ENCODE measurements at places on chromosomes 12 and 14.

DNA sequence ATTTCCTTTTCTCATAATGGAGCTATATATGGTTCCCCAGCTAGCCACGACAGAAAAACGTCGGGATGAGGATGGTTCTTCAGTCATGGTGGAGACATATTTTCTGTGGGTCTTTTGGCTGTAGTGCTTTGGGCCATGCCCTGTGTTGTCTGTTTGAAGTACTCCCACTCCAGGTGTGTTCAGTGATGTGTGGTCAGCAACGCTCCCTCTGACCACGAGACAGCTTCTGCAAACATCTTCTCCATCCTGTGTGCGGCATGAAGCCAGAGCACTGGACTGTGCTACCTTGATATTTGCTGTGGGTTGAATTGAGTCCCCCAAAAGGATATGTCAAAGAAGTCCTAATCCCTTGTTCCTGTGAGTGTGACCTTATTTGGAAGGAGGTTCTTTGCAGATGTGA is 931.2 kb downstream of the NRXN3 start:
- DNase-seq, result no peak

DNA sequence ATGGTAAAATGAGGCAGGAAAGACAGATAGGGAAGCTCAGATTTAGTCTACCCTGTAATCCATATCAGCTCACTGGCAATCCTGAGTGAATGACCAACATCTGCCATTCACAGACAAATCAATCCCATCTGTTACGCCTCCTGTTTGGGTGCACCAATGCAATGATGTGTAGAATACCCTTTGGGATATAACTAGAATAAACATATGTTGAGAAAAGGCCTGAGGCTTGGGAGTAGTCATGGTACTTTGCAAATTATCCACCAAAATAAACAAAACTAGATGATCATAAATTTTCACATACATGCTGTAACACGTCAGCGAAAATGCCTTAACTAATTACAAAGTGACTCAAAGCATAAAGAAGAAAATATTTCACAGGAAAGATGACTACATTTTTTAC is 78.8 kb downstream of the KCNC2 start:
- no peak for DNase-seq

- DNase-seq, result no peak
These were observed 26.3 kb downstream of the RXYLT1 start for GRCh38 chr12:63805704-63806672.

- no peak for DNase-seq
These were observed 413.6 kb downstream of the BTG1 start for GRCh38 chr12:91732086-91732485.

DNA sequence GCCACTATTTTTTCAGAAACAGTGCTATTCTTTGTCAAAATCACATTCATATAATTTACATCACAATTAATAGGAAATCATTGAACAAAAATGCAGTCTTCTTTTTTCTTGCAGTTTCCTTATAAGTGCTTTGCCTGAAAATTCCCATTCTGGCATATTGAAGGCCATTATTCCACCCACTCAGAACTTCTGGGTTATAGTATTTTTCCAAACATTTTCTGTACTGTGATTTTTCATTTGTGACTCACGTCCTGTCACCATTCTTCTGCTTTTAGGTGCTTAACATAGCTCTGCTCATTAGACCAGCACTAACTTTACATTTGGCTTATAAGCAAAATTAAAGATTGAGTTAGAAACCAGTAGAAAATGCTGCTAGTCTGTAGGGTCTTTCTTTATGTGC is 241.0 kb upstream of the NPAS3 start:
- no peak for DNase-seq
